GM23338 (cell line): ENCODE measurements at places on chromosomes 1 and 21. TPM values are rescaled to one million over a fixed set of nuclear protein-coding genes. Genes with fewer than 3 reads are reported as not detected.

Gene RPL22
- polyA plus RNA-seq = 818 and 851 TPM in 2 replicates

Gene E2F2
- 0.78 and 1.6 TPM in 2 replicates for polyA plus RNA-seq

Gene XPR1
- 7.3 and 9.3 TPM in 2 replicates for polyA plus RNA-seq

Gene TMEM69
- polyA plus RNA-seq = 38.8 and 62.4 TPM in 2 replicates

Gene NHLH1
- polyA plus RNA-seq = 0.78 and 0.89 TPM in 2 replicates

Gene FAM131C
- polyA plus RNA-seq = 0.71 and 0.87 TPM in 2 replicates

Gene HPCA
- polyA plus RNA-seq = 0.82 and 1.4 TPM in 2 replicates

Gene TBX19
- polyA plus RNA-seq = 0.76 and 0.85 TPM in 2 replicates

Gene NR1I3
- polyA plus RNA-seq = 0.40 and 0.50 TPM in 2 replicates

Gene ARTN
- polyA plus RNA-seq = 6.7 and 7.6 TPM in 2 replicates

Gene FAM3B
- 2.5 and 3.6 TPM in 2 replicates for polyA plus RNA-seq

Gene ADORA3
- not detected in 2 replicates for polyA plus RNA-seq

Gene TTC24
- not detected in 2 replicates for polyA plus RNA-seq

Gene IGSF21
- polyA plus RNA-seq = 14.5 and 15.7 TPM in 2 replicates

Gene GOLT1A
- polyA plus RNA-seq = 7.2 and 10.7 TPM in 2 replicates

Gene IBA57
- 1.1 TPM in 2 replicates for polyA plus RNA-seq

Gene S100A7A
- not detected in 2 replicates for polyA plus RNA-seq

Gene BRDT
- 0.12 and 0.58 TPM in 2 replicates for polyA plus RNA-seq

Gene PLPPR4
- polyA plus RNA-seq = 0.97 and 0.99 TPM in 2 replicates

Gene CBR3
- polyA plus RNA-seq = 8.2 and 8.7 TPM in 2 replicates

Gene ANXA9
- polyA plus RNA-seq = 1.0 and 1.4 TPM in 2 replicates

Gene ZNF697
- polyA plus RNA-seq = 5.2 and 5.4 TPM in 2 replicates

Gene RAP1GAP
- polyA plus RNA-seq = 4.3 and 5.0 TPM in 2 replicates

Gene OR10Z1
- polyA plus RNA-seq = not detected in 2 replicates

Gene TACSTD2
- polyA plus RNA-seq = 0.77 and 0.86 TPM in 2 replicates

Gene ETS2
- polyA plus RNA-seq = 17.9 and 19.5 TPM in 2 replicates

Gene PDE9A
- 27.2 and 31.1 TPM in 2 replicates for polyA plus RNA-seq

Gene TRIM67
- polyA plus RNA-seq = not detected in 2 replicates

Gene OR2M3
- polyA plus RNA-seq = not detected in 2 replicates

Gene CENPL
- 8.8 and 13.6 TPM in 2 replicates for polyA plus RNA-seq

Gene LCE1C
- polyA plus RNA-seq = not detected in 2 replicates

Gene WDR64
- polyA plus RNA-seq = not detected in 2 replicates

Gene FYB2
- polyA plus RNA-seq = 0.39 TPM in 1 of 2 replicates, not detected in the other

Gene CACNA1S
- not detected in 2 replicates for polyA plus RNA-seq

Gene ZNF593OS
- 0.68 and 1.1 TPM in 2 replicates for polyA plus RNA-seq

Gene SPRR2B
- not detected in 2 replicates for polyA plus RNA-seq

Gene DTL
- polyA plus RNA-seq = 19.5 and 26.5 TPM in 2 replicates

Gene LRRC47
- polyA plus RNA-seq = 15.8 and 17.2 TPM in 2 replicates

Gene DNAH14
- 67.8 and 80.2 TPM in 2 replicates for polyA plus RNA-seq

Gene PALMD
- polyA plus RNA-seq = not detected in 2 replicates

Gene AMIGO1
- polyA plus RNA-seq = 0.53 and 0.61 TPM in 2 replicates

Gene UHMK1
- polyA plus RNA-seq = 7.2 and 8.6 TPM in 2 replicates

Gene SH3BGRL3
- 370 and 378 TPM in 2 replicates for polyA plus RNA-seq

Gene MROH7
- not detected in 2 replicates for polyA plus RNA-seq

Gene KLF17
- not detected in 2 replicates for polyA plus RNA-seq

Gene PRAMEF8
- polyA plus RNA-seq = not detected in 2 replicates
